Central memory CD8-positive, alpha-beta T cell (primary cell): ENCODE measurements at places on chromosomes 4 and X.
A peak's percentile ranks its signal among the peaks of the same experiment; 100 is the strongest.

DNA sequence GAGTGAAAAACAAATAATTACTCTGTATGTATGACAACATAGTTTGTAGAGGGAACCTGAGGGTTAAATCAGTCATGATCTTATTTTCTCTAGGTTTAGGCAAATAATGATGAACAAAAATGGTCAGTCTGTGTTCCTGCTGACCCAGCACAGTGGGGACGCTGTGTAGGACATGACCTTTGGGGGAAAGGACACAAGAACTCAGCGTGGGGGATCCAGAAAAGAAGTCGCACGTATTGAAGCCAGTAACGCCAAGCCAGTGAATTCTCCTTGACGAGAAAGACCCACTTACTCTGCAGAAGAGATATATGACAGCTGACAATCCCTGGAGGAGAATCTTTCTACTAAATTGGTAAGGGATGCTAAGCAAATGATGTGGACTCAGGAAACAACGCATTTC is 36.6 kb downstream of the HELT start:
- DNase-seq = no peak

DNA sequence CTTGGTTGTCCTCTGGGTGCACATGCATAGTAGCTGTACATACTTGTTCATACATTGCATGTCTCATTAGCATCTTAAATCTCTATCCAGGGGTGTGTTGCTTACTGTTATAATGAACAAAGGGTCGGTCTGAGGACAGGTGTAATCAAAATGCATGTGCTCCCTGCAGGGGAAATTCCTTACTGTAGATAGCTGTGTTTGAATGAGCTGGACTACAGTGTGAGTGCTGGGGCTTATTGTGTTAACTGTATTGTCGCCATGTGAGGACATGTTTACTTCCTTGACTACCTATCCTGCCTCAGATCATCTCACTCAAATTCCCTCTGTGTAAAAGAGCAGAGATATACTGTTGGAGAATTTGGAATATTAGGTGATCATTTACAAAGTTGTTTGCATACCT is 98.7 kb downstream of the KLHL34 start:
- DNase-seq = no peak

- DNase-seq = no peak
Observed at GRCh38 chr4:90226734-90227133, 99.5 kb downstream of the CCSER1 start.

- DNase-seq = no peak
Observed at GRCh38 chrX:39002466-39002865, 201.2 kb downstream of the MID1IP1 start.

DNA sequence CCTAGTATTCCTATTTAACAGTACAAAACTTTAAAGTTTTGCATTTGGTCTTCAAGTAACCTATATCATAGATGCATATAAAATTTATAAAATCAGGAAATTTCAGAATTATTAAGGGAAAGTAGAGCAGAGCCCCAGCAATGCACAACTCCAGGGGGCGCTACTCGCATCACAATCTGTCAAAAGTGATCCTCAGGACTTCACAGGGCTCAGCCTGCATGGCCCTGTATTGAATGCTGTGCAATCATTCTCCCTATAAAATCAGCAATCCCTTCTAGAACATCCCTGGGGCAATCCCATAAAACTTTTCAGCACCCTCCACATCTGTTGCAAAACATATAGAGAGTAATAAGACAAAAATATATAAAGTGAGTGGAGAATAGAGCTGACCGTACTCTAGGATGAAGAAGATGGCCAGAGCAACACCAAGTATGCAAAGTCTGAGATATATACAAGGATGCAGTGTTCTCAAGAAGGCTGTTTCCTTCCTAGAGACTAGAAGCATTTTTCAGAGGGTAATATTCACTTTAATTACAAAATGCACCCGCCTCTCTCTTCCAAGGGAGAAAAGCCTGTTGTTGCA is 12.5 kb upstream of the PPARGC1A start:
- no peak for DNase-seq

- DNase-seq = no peak
Observed at GRCh38 chr4:46765465-46765864, 143.6 kb downstream of the COX7B2 start.

- no peak for DNase-seq
Observed at GRCh38 chr4:172152284-172152683, 339.1 kb downstream of the GALNTL6 start.

GRCh38 chr4:757111-757510 is 51.5 kb downstream of the PCGF3 start:
- no peak for DNase-seq

- no peak for DNase-seq
Observed at GRCh38 chr4:71648448-71648847, 135.4 kb downstream of the GC start.

DNA sequence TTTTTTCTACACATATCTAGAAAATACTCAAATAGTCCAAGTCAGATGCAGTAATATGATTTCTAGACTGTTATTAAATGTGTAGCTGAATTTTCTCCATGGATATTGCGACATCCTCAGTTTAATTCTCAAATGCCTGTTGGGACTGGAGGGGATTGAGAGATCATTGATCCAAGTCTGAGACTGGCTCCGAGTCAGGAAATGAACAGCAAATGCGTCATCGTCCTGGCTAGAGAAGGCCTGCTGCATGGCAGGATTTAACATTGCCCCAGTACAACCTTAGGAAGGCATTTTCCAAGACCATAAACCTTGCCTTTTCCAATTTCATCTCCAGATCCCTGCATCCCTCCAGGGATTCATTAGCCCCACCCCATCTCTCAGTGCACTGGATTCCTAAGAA is 56.6 kb upstream of the SLC6A14 start:
- no peak for DNase-seq

GRCh38 chr4:185742766-185743165 is 69.2 kb downstream of the SORBS2 start:
- no peak for DNase-seq

DNA sequence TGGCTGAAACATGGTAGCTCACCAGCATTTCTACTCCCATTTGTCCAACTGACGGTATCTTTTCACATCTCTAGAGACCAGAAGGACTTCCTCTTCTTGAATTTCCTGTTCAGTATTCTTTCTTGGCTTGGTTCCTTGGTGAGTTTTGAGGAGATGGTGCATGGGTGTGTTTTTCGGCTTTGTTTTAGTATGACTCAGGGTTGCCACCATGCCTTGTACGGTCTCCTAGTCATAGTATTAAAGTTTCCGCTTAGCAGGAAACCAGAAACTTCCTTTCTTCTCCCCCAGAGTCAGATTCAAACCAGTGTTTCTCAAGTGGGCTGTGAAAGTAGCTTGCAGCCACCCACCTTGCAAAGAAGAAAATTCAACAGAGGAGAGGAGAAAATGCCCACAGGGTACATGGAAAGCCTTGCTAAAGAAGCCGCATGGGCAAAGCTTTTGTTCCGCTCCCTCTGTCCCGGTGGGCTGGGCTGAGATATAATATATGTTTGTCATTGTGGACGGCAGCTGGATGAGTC is 5.7 kb downstream of the CD99 start:
- peak; percentile 68 for DNase-seq

- DNase-seq = no peak
Observed at GRCh38 chr4:25943312-25943711, 29.3 kb downstream of the SMIM20 start.

GRCh38 chr4:151569650-151570049 is 160.7 kb downstream of the FHIP1A start:
- DNase-seq = no peak

GRCh38 chr4:168841672-168842019 is 168.4 kb downstream of the CBR4 start:
- no peak for DNase-seq
